ENCODE measurements at places on chromosomes 1 and 21.

DNA sequence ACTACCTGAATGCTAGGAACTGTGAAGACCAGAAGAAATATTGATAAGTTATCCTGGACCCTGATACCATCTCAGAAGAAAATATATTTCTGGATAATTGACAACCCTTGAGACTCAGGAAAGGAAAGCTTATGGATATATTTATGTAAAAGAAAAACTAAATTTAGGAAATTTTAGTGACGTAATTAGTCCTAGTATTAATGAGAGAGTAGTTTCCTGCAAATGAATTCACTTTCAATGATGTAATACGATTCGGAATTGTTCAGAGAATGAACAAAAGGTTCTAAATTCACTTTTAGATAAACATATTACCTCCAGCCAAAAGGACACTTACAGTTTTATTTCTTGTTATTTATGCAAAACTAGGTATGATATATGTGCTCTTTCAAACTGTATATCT is 1120.1 kb upstream of the NCAM2 start:
- no peak for DNase-seq

GRCh38 chr1:38929476-38929875 is 12.2 kb downstream of the RHBDL2 start:
- no peak for DNase-seq

DNA sequence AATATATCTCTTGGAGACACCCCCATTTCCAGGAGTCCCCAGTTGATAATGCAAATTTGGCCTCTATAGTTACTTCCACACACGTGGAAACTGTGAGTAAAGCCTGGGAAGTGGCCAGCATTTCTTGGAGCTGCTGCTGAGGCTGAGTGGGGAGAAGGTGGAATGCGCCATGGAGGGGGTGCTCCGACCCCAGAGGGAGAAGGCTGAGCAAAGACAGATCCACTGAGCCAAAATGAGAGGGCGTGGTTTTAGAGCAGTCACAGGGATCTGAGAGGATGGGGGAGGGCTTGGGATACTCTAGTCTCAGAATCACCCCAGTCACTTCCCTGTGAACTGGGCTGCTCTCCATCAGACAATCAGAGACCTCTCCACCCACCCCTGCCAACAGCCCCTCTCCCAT is 38.7 kb downstream of the TRIM62 start:
- DNase-seq, result peak; percentile 55

DNA sequence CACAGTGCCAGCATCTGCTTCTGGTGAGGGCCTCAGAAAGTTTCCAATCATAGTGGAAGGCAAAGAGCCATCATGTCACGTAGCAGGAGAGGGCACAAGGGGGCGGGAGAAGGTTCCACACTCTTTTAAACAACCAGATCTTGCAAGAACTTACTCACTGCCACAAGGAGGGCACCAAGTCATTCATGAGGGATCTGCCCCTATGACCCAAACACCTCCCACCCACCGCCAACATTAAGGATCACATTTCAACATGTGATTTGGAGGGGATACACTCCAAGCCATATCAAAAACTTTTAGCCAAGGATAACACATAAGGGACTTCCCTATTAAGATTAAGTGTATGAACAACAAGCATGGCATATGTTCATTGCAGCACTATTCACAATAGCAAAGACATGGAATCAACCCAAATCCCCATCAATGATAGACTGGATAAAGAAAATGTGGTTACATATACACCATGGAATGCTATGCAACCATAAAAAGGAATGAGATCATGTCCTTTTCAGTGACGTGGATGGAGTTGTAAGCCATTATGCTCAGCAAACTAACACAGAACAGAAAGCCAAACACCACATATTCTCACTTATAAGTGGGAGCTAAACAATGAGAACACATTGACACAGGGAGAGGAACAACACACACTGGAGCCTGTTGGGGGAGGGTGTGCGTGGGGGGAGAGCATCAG is 19.9 kb upstream of the SLC35F3 start:
- peak; percentile 25 for DNase-seq

DNA sequence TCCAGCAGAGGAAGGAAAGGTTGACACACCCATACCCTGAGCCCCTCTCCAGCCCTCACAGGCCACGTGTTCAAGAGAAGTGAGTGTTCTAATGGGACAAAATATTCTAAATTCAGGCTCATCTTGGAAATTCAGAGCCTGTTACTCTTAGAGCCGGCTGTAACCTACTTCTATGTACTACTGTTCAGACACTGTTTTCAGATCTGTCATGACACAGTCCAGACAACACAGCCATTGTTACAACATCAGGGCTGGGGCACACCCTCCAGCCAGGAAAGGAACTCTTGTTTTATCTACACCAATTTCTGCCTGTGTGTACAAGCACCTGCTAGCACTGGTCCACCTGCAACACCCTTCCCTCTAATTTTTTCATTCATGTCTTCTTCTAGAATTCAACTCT is 145.4 kb upstream of the C8B start:
- DNase-seq, result no peak

GRCh38 chr1:192592517-192592916 is 16.9 kb downstream of the RGS1 start:
- peak; percentile 28 for DNase-seq

GRCh38 chr1:10900691-10901090 is 104.2 kb upstream of the CASZ1 start:
- no peak for DNase-seq

DNA sequence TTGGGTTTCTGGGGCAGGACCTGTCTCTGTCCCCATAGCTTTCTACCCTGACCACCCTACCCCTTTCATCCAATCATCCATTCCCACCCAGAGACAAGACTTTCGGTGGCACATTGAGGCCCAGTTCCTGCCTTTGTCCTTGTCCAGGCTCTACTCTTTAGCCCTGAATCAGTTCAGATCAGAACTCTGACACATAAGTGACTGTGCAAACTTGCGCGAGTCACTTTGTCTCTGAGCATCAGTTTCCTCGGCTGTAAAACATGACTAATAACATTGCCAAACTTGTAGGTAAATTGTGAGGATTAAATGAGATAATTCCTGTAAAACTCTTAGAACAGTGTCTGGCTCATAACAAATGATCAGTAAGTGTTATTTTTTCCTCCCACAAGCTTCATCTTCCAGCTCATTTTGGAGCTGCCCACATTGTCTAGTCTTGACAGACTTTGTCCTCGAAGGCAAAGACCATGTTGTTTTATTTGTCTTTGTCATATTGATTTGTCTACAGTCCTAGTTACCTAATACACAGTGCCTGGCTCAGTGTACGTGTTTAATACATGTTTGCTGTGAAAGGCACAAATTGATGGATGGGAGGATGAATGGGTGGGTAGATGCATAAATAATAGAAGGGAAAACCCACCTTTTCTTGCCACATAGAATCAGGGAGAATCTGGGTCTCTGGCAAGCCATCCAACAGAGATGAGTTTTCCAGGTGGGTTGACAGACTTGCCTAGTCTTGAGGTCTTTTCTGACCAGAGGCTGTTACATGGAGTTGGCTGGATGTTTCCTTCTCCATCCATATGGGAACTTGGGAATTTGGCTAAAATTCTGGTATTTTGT is 262.9 kb downstream of the OMA1 start:
- no peak for DNase-seq

DNA sequence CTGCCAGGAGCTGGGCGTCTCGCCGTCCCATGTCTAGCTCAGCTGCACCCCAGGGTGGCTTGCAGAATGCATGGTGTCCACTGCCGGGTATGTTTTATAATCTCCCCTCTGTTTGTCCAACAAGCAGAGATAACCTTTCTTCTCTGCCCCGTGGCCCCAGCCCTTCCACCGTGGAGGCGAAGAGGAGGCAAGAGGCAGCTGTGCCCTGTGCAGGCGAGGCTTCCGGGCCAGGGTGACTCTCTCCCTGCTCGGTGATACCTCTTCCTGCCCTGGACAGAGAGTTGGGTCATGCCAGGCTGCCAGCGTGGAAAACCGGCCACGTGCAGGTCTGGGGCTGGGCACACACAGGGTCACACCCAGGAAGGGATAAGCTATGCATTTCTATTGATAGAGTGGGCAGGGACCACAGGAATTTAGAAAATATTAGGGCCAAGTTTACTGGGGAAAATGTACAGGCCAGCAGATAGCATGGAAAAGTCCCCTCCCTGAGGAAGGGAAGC is at the start of gene TFF2:
TFF2 (minus strand) TSS at position 68 of the 500 bp plus-strand sequence; CDS start at position 31, 37 bp downstream.
- no peak for DNase-seq

DNA sequence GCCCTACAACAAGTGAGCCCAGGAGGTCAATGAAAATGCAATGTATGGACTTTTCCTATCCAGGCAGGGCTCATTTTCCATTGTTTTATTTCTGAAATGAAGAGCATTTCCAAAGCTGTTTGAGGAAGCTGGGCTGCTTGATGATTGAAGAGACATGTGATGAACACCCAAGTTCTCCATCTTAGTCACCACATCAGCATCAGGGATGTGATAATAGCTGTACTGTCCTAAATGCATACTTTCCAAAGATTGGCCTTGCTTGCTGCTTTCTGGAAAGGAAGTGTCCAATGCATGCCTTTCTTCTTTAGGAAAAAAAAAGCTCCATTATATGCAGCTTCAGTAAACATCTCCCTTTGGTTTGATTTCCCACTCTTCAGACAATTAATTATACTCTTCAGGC is 425.9 kb upstream of the RUNX1 start:
- no peak for DNase-seq

DNA sequence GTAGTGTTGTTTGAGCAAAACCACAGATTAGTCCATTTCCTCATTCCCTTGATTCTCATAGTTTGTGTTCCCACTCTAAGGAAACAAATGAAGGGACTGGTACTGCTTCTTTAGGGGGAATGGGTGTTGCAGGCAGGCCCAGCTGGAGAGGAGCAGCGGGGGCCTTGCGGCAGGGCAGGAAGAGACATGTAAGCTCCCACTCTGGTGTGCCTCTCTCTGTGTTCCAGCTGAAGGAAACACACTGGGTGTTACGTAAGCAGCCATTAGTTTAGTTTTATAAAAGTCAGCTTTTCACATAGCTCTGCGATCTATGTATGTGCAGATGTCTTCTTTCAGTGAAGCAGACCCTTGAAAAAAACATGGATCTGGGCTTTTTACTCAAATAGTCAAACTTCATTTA is 99.5 kb downstream of the CACHD1 start:
- no peak for DNase-seq

DNA sequence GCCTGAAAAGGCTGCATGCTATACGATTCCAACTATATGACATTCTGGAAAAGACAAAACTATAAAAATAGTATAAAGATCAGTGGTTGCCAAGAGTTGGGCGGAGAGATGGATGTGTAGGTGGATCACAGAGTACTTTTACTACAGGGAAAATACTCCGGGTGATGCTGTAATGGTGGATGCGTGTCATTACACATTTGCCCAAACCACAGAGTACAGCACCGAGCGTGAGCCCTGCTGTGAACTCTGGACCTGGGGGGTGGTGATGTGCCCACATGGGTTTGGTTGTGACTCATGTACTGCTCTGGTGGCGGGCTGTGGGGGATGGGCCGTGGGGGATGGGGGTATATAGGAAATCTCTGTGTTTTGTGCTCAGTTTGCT is 162.7 kb upstream of the COL6A1 start:
- peak; percentile 67 for DNase-seq

DNA sequence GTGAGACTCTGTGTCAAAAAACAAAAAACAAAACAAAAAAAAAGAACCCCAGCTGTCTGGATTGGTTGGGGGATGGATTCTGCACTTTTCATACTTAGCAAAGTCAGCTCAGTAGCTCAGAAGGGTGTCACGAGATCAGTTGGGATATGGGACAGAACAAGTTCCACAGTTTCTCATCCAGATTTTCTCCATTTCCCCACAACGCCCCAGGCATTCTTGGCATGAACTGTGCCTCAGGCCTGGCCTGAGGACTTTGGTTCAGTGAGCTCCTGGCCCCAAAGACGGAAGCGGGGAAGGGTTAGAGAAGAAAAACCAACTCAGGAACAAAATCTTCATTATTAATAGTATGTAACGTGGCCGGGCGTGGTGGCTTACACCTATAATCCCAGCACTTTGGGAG is 1.9 kb downstream of the AKR7A2 start:
- no peak for DNase-seq

DNA sequence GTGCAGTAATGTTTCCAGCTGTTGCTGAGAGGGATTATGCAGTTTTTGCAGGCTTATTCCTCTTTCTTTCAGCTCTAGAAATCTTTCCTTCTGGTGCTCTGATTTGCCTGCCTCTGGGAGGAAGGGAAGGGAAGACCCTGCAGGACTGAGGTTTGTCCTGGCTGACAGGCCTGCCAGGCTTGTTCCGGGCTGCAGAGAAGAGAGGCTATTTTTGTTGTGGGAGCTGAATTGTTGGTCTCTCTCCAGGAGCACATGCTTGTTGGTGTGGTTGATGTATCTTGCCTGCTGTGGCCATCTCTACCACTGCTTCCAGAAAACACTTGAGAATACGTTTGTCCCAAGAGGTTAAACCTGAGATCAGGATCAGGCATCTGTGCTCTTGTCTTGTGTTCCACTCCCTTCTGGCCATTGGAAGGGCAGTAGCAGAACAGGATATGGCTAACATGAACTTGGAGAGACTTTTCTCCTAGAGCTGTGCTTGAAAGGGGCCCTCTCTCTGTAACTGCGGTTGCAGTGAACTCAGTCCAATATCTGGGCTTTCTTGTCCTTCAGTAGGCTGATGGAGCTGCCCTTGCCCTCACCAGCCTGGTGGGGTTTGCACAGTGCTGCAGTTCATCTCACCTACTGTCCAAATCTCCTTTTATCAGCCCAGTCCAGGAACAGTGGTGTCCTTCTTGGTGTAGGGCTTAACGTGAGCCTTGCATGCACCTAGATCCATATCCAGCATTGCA is 21.5 kb upstream of the SLC25A34 start:
- peak; percentile 81 for DNase-seq

GRCh38 chr1:207007352-207008033 is 25.1 kb downstream of the C1orf116 start:
- peak; percentile 14 for DNase-seq

DNA sequence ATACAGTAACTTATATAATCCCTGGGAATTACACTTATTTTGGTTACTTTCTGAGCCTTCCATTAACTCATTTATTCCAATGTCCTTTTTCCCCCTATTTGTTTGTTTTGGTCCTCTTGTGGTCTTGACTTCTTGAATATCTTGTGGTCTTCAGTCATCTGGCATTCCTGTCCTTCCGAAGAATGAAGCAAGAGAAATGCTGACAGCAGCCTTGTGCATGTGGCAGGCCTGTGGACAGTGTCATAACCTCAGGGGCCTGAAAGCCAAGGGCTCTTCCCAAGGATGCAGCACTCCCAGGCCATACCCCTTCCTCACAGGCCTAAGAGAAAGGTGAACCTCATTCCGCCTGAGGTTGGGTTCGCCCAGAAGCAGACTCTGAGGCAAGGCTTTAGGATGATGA is 470.2 kb downstream of the DISC1 start:
- DNase-seq, result no peak

DNA sequence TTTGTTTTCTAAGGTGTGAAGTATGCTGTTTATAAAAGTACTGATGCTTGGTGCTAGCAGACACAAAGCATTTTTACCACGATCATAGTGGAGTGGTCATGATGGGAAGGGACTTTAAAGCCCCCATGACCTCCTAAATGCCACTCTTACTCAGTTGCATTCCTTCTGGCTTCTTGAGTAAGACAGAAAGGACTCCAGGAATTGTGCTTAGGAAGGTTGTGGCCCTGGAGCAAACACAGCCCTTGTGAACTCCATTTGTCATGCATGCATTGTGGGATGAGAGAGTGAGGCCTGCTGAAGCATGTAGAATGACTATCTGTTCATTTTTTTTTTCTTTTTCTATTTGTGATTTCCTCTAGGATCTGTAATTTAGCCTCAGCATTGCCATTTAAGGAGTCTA is 34.2 kb downstream of the AK5 start:
- peak; percentile 21 for DNase-seq

Data from fibroblast of villous mesenchyme (primary cell).